ENCODE measurements at places on chromosomes 1 and 21. TPM values are rescaled to one million over a fixed set of nuclear protein-coding genes. Genes with fewer than 3 reads are reported as not detected.

- no peak for DNase-seq
Measured at GRCh38 chr1:226357416-226357815, 48.5 kb upstream of the LIN9 start.

DNA sequence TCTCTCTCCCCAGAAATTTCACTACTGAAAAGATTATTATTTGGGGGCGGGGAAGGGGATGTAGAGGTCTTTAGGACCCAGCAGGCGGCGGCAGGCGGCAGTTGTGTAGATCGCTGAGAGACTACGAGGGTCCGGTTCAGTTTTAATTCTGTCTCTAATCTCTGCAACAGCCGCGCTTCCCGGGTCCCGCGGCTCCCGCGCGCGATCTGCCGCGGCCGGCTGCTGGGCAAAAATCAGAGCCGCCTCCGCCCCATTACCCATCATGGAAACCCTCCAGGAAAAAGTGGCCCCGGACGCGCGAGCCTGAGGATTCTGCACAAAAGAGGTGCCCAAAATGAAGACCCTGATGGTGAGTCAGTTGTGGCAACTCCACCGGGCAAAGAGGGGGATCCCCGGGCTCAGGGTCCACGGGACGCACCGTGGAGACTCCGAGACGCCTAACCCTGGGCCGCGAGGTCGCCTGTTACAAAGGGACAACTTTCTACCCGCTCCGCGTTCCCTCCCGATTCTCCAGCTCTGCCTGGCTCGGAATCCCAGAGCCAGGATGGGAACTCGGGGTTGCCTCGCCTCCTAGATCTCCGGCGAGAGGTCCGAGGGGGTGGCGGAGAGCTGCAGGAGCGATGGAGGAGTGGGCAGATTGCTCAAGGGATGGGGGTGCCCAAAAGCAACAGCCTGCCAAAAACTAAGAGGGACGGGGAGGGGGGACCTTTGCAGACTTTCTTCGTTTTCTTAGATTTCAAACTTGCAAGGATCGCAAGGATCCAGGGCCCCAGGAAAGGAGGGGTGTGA, at the start of gene ST6GALNAC5:
TSS of gene ST6GALNAC5 (plus strand) at position 139 of the 789 bp plus-strand sequence.
- peak; percentile 12 for DNase-seq

DNA sequence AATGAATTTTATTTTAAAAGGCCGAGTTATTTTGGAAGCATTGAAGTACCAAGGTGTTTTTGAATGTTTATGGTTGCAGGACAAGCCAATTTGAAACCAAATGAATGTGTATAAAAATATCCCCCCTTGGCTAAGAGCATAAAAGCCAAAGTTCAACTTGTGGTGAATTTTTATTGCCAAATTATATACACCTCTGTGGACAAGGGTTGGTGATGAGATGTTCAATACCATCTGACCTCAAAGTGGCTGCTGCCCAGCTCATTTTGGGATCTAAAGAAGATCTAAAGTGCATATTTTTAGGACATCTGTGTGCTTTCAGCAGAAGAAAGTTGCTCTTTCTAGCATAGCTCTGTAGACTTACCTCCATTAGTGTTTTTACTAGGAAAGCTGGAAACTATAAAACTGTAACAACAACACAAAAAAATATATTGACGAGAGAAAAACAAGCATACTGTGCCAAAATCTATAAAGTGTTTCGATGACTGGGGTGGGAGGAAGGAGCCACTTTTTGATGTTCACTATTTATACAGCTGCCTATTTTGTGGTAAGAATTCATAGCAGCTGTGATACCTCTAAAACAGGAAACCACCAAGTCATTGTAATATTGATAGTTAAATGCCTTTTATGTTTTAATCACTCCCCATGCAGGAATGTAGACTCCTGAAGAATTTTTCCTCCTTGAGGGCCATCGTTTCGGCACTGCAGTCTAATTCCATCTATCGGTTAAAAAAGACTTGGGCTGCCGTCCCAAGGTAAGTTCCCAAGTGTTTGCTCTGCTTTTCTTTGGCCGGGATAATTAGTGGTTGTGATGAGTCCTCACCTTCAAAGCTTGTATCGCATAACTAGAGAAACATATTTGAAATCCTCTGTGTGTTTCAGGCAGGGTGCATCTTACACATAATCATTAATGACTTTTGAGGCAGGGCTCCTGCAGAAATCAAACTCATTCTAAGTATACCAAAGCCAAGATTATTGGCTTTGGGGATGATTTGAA, 83.2 kb downstream of the RGL1 start:
- no peak for DNase-seq

DNA sequence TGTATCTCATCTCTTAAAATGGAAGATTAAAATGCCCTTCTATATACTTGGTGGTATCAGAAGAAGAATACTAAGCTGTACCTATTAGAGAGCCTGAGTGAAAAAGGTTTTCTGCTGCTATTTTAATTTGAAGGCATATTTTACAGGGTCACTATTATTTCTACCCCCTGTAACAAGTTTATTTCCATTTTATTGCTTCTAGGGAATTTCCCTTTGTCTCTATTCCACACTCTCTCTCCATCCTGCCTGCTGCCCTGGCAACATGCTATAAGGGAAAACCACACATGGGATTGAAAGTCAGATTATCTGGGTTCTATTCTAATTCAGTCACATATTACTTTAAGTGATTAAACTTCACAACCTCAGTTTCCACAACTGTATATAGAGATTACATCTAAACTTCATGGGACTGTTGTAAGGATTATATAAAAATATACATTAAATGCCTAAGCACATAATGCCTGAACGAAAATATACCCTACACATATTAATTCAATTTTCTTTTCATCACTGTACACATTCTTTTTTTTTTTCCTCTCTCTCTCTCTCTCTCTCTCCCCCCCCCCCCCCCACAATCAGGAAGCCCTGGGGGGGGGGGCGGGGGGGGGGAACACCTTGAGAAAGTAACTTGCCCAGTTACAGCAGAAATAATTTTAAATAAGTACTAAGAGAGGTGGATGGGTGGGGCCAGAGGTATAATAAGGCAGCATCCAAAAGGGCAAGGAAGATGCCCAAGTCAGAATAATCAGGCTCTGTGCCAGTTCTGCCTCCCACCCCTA, 51.5 kb downstream of the LUZP1 start:
- no peak for DNase-seq

DNA sequence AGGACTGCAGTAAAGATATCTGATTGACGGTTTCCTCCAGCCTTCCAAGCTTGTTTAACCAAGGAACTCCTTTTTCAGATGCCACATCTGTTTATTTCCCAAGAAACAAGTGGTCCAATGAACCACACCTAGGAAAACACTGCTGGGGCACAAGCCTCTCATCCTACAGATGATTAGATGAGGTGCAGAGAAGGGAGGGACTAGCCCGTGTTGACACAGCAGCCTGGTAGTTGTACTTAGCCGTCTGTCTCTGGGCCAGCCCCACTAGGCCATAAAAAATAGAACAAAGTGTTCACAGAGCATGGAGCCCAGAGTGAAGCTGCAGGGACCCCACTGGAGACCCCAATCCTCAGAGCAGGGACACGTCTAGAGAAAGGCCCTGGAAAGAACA, 32.1 kb downstream of the LRP8 start:
- no peak for DNase-seq

KLHL12 gene
- total RNA-seq, result 15.3 TPM

GRCh38 chr1:45569962-45570581, 13.8 kb upstream of the NASP start:
- peak; percentile 79 for DNase-seq

GRCh38 chr1:93710499-93711453, 29.1 kb upstream of the BCAR3 start:
- DNase-seq, result no peak

GBP3 gene
- 8.2 TPM for total RNA-seq

DNA sequence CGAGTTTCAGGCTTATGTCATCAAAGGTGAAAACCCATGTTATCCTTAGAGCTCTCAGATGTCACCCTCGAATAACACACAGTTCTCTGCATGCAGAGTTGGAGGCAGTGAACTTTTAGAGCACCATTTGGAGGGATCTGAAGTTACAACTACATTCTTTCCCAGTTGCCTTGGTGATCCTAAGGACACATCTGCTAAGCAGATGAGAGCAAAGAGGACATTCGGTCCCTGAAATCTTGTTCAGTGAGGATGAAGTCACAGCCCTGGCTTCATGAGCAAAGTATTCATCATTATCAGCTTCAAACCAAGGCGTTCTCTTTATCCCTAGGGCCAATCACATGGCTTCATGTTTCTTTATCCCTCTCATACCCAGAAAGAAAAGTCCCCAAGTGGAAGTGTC, 23.1 kb upstream of the MCOLN2 start:
- DNase-seq, result no peak

F5 gene
- 0.33 TPM for total RNA-seq

GRCh38 chr1:29271724-29272123, 35.4 kb downstream of the PTPRU start:
- peak; percentile 78 for DNase-seq

GRCh38 chr1:162921311-162921710, 60.3 kb upstream of the CCDC190 start:
- no peak for DNase-seq
